Stimulated activated CD8-positive, alpha-beta memory T cell treated with anti-CD3 and anti-CD28 coated beads, Interleukin-7, amount 100 ng/mL, for 48 hours (primary cell): ENCODE measurements at places on chromosomes 16 and 17.

- no peak for DNase-seq
These were observed at the start of gene CHRNE for GRCh38 chr17:4903051-4903818. Gene CHRNE, minus strand, starts transcription at chr17:4903098. Its CDS starts 35 bp downstream, at chr17:4903063.

DNA sequence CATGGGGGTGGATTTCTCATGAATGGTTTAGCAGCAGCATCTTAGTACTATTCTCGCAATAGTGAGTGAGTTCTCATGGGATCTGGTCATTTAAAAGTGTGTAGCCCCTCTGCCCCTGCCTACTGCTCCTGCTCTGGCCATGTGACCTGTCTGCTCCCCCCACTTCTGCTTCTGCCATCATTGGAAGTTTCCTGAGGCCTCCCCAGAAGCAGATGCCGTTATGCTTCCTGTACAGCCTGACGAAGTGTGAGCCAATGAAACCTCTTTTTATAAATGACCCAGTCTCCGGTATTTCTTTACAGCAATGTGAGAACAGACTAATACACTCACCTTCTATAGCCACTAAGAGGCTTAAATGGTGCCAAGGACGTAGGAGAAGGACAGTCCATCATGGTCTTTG, 51.5 kb downstream of the NOL11 start:
- no peak for DNase-seq

DNA sequence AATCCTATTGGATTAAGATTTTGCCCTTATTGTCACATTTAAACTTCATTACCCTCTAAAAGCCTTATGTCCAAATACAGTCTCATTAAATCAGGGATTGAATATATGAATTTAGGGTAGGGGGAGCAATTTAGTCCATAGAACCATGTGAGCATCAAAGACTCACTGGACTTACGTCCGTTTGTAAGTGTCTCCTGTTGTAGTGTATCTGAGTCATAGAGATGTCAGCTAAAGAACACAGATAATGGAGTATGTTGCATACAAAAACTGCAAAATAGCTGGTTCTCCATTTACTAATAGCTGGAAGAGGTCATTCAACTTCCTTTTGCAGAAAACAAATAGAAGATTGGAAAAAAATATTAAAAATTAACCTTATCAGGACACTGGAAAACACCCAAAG, 599.1 kb upstream of the SOX9 start:
- DNase-seq: no peak

DNA sequence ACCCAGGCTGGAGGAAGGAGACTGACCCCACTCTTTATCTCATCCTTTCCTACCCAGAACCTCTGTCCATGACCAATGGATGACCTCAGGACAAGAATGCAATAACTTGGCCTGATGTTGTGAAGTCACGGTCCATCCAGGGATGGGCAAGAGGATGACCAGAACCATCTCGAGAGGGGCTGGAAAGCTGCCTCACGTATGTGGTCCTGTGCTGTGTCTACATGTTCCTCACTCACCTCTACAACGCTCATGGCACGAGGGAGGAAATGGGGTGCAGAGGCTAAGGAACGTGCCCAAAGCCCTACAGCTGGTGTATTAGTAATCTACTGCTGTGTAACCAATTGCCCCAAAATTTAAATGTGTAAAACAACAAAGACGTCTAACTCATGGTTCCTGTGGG, 7.3 kb upstream of the KCTD5 start:
- no peak for DNase-seq

DNA sequence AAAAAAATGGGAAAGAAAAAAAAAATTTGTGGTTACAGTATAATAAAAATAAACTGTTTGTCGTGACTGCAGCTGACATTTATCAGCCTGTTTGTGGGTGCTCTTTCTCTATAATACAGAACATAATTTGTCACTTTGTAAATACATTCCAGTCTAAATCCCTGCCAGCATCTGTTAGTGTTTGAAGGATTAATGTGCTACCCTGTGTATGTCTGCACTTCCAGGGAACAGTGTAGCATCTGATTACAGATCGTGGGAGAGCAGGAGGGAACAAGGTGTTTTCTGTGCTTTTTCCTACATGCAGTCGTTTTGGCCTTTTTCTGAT, 265.1 kb downstream of the WWOX start:
- no peak for DNase-seq

DNA sequence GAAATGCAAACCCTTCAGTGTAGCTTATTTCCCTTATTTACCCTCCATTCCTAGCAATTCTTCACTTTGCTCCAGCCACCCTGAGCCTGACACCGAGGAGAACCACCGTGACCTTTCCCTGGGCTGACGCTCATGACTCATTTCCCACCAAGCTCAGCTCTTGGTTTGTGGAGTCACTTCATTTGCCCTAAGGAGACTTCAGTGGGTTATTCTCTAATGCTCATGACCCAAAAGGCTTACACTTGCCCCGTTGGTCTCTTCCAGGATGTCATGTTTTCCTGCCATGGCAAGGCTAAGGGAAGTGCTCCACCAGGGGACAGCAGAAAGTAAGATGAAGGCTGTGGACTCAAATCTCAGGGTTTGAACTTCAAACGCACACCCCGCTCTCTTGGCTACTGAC, 161.0 kb downstream of the CBLN1 start:
- no peak for DNase-seq

GRCh38 chr16:80577485-80578280, 36.9 kb downstream of the DYNLRB2 start:
- DNase-seq: no peak
